Activated CD4-positive, alpha-beta T cell treated with anti-CD3 and anti-CD28 coated beads, Interleukin-2, amount 10 ng/mL, durations not matched to agents 7 days and 5 days (primary cell): ENCODE measurements at places on chromosomes 2 and 18. TPM values are rescaled to one million over a fixed set of nuclear protein-coding genes. Genes with fewer than 3 reads are reported as not detected.

CHRNA1 gene
- not detected for total RNA-seq

DNA sequence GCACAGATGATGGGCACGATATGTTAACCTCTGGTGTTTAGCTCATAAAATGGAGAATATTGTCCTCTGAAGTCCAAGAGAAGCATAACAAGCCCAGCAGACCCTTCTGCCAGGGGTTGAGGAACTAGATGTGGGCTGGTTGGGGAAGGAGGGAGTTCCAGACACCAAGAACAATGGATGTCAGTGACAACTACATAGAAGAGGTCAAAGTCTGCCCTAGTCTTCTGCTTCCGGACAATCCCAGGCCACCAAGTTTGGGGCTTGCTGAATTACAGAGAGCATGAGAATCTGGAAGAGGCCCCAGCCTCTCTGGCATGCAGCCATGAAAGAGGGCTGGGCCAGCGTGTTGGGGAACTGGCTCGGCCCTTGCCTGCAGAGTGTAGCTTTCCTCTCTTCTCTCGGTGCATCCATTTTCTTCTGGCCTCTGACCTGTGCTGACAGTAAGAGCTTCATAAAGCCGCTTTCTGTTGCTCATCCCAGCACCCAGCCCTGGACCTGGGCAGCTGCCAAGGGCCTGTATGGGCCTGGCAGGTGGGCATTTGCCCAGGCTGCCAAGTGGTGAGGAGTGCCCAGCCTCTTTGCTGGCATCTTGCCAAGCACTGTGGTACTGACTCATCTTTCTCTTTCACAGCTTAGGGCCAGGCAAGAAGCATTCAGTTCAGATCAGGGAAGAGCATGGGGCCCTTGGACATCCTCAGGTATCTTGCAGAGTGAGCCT lies 14.6 kb upstream of the LAPTM4A start:
- H3K36me3 ChIP-seq: no peaks in the 10 kb centered on the region
- no peak overlapping the region for H3K4me3 ChIP-seq
- H3K27me3 ChIP-seq: peaks cover 2% of the 10 kb centered on the region
- H3K27ac ChIP-seq: no peak overlapping the region
- no peaks in the 10 kb centered on the region for H3K4me1 ChIP-seq

POMC gene
- 5.0 TPM for total RNA-seq

LCT gene
- 0.19 TPM for total RNA-seq

CYP27A1 gene
- 0.08 TPM for total RNA-seq

CEBPZOS gene
- total RNA-seq: 37.5 TPM

HPCAL1 gene
- total RNA-seq: 61.6 TPM

- H3K4me1 ChIP-seq: peaks cover 56% of the 10 kb centered on the region
- peak; percentile 89 for DNase-seq
- no peaks in the 10 kb centered on the region for H3K27me3 ChIP-seq
- H3K36me3 ChIP-seq: peaks cover 41% of the 10 kb centered on the region
- peak within 1 kb of the TSS; percentile 84 for H3K4me3 ChIP-seq
Observed at GRCh38 chr2:69643602-69644505, at the start of gene AAK1. Gene AAK1 (minus strand): TSS chr2:69643739. CDS start chr2:69643040, 699 bp downstream.

GRCh38 chr2:190904640-190905261 lies 24.1 kb downstream of the GLS start:
- H3K27ac ChIP-seq: peak overlapping the region; percentile 1
- DNase-seq: no peak
- H3K27me3 ChIP-seq: no peaks in the 10 kb centered on the region
- peaks cover 41% of the 10 kb centered on the region for H3K36me3 ChIP-seq
- peaks cover 10% of the 10 kb centered on the region for H3K4me1 ChIP-seq
- H3K4me3 ChIP-seq: no peak overlapping the region

- H3K27ac ChIP-seq: no peak overlapping the region
- no peaks in the 10 kb centered on the region for H3K36me3 ChIP-seq
- DNase-seq: no peak
- H3K27me3 ChIP-seq: peaks cover 17% of the 10 kb centered on the region
- no peaks in the 10 kb centered on the region for H3K4me1 ChIP-seq
Observed at GRCh38 chr18:57148263-57148662, 1.4 kb downstream of the BOD1L2 start.

DNA sequence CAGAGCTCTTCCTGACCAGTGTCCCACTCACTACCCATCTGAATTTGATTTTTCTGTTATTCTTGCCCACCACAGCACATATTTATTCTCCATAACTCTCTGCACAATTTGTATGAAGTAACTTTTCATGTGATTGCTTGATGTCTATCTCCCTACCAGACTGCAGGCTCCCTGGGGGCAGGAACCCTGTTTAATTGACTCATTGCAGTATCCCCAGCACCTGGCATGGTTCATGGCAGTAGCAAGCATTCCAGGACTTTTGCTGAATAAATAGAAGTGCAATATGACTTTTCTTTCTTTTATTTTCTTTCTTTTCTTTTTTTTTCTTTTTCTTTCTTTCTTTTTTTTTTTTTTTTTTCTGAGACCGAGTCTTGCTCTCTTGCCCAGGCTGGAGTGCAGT lies 88.7 kb upstream of the XPO1 start:
- no peak overlapping the region for H3K4me3 ChIP-seq
- no peaks in the 10 kb centered on the region for H3K36me3 ChIP-seq
- no peaks in the 10 kb centered on the region for H3K4me1 ChIP-seq
- no peak overlapping the region for H3K27ac ChIP-seq
- H3K27me3 ChIP-seq: no peaks in the 10 kb centered on the region
- DNase-seq: no peak

GRCh38 chr18:23619388-23619881 lies 33.1 kb upstream of the NPC1 start:
- H3K27ac ChIP-seq: no peak overlapping the region
- peak overlapping the region; percentile 25 for H3K4me3 ChIP-seq
- no peaks in the 10 kb centered on the region for H3K36me3 ChIP-seq
- peaks cover 48% of the 10 kb centered on the region for H3K27me3 ChIP-seq
- peaks cover 6% of the 10 kb centered on the region for H3K4me1 ChIP-seq
- no peak for DNase-seq

DNA sequence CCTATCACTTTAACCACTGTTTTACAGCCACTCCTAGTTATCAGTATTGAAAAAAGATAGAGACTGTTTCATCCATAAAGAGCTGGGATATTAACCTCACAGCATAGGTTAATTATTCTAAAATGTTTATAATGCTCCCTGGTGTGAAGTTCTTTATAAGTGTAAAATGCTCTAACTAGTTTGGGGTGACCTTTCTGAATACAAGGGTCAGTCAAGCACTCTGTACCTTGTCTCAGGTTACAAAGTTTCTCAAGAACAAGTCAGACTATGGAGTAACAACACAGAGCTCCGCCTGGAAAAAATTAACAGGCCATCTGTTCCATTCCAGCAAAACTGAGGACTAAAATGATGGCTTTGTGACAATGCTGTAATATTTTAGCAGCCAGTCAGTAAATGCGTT lies 107.4 kb downstream of the NOL4 start:
- H3K36me3 ChIP-seq: no peaks in the 10 kb centered on the region
- no peak for DNase-seq
- no peaks in the 10 kb centered on the region for H3K4me1 ChIP-seq

ANO7 gene
- 0.12 TPM for total RNA-seq

DNA sequence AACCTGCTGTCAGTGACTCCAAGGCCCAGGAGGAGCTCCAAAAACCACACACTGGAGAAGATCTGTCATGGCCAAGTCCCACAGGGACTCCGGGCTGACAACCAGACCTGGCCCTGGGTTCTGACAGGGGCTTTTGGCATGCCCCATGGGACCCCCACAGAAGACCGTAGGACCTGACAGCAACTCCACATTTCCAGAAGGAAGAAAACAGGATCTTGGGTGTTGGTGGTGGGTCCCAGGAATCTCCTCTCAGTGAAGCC lies 275.9 kb upstream of the HS6ST1 start:
- no peak for DNase-seq
- H3K4me3 ChIP-seq: no peak overlapping the region
- no peaks in the 10 kb centered on the region for H3K27me3 ChIP-seq
- H3K4me1 ChIP-seq: no peaks in the 10 kb centered on the region
- no peaks in the 10 kb centered on the region for H3K36me3 ChIP-seq

DNA sequence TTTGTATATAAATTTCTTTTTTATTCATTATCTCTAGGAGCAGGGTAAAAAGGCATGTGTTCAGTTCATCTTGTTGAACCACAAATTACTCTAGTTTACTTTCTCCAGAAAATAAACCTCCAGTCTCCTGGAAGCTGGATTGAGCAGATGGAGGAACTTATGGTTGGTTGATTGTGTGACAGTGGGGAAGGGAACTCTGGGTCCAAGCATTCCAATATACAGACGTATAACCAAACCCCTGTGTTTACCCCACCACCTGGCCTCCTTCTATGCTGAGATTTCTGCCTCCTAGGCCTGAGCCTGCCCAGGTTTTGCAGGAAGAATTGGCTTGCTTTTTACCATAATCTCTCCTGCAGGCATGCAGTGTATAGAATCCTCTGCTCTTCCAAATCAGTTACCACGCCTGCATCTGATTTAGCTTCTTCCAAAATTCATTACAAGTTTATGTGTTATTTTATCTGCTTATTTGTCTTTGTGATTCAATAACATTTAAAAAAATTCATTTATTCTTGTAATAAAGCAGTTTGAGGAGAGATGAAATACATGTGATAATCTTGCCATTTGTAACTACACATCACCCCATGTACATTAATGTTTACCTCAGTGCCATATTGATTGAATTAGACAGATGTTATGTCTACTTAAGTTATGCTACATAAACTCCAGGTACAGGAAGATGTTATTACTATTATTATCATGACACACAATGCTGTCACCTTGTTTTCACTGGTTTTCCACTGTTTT lies 2.5 kb upstream of the RAB27B start:
- peaks cover 22% of the 10 kb centered on the region for H3K4me1 ChIP-seq
- peaks cover 10% of the 10 kb centered on the region for H3K27me3 ChIP-seq
- H3K4me3 ChIP-seq: no peak overlapping the region
- DNase-seq: no peak

GALNT14 gene
- not detected for total RNA-seq

MOGAT1 gene
- total RNA-seq: not detected

TNFAIP6 gene
- total RNA-seq: not detected

KCNIP3 gene
- not detected for total RNA-seq

NOSTRIN gene
- total RNA-seq: not detected

DNA sequence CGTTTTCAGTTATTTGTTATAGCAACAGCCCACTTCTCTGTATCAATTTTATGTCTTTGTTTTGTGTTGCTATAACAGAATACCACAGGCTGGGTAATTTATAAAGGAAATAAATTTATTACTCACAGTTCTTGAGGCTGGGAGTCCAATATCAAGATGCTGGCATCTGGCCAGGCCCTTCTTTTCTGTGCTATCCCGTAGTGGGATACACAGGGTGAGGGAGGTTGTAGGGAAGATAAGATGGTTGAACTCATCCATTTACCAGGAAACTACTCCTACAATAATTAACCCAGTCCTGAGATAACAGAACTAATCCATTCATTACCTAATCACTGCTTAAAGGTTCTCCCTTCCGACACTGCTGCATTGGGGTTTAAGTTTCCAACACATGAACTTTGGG lies 220.7 kb downstream of the TPGS2 start:
- no peaks in the 10 kb centered on the region for H3K36me3 ChIP-seq
- DNase-seq: no peak
- H3K27me3 ChIP-seq: peaks cover 2% of the 10 kb centered on the region
- no peak overlapping the region for H3K4me3 ChIP-seq
- no peaks in the 10 kb centered on the region for H3K4me1 ChIP-seq
- H3K27ac ChIP-seq: no peak overlapping the region

TUBA3D gene
- total RNA-seq: not detected

DNA sequence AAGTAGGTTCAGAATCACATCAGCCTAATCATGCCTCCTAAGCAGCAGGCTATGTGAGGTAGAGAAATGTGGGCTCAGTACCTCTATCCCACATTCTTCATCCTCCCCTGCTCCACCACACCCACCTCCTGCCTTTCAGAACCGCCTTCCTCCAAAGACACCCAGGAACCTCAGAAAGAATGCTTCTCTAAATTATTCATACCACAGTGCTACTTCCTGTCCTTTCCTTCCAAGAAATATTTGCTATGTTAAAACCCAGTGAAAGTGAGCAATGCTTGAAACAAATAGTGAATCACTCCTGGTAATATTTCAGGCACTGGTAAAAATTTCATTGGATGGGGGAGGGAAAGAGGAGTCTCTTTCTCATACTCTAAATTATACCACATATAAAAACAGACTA lies 24.0 kb upstream of the CREB1 start:
- peak; percentile 18 for DNase-seq
- peaks cover 3% of the 10 kb centered on the region for H3K36me3 ChIP-seq
- H3K27me3 ChIP-seq: no peaks in the 10 kb centered on the region
- peak overlapping the region; percentile 8 for H3K4me3 ChIP-seq
- H3K27ac ChIP-seq: peak overlapping the region; percentile 10
- peaks cover 59% of the 10 kb centered on the region for H3K4me1 ChIP-seq

DNA sequence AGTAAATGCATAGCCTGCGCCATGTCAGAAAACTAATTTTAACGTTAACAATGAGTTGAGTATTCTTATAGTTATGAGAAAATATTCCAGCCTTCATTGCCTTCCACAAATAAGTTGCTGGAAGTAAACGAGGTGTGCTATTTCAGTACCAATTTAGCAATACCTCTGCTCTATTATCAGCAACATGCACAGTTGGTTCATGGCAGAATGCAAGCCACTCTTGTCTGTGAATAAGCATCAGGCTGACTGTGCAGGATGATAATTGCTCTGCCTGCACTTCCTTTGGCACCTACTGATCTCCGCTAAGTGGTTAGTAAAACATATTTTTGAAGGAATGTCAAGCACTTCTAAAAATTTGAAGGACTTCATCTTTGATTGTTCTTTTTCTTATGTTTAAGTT lies 261.9 kb upstream of the SIX3 start:
- H3K4me1 ChIP-seq: no peaks in the 10 kb centered on the region
- H3K27ac ChIP-seq: no peak overlapping the region
- H3K36me3 ChIP-seq: no peaks in the 10 kb centered on the region
- no peak overlapping the region for H3K4me3 ChIP-seq

CFAP210 gene
- total RNA-seq: not detected

DNA sequence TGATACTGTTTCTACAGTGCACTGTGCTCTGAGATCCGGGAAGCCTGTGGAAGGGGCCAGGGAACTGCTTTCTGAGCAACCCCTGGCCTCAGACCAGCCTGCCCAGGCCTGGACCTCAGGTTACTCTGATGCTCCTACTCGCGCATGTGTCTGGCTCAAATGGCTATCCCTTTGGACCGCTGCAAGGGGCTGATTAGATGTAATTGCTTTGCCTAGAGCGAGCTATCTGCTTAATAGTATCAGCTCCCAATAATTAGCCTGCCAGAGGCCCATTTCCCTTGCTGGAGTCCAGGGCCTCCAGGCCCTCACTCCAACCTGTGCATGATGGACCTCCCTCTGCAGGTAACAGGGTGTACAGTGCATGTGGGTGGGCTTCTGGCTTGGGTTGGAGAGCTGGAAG lies 7.2 kb upstream of the KCNK3 start:
- H3K4me1 ChIP-seq: no peaks in the 10 kb centered on the region
- H3K36me3 ChIP-seq: no peaks in the 10 kb centered on the region
- no peak overlapping the region for H3K4me3 ChIP-seq
- H3K27ac ChIP-seq: no peak overlapping the region
- DNase-seq: no peak

ACTR2 gene
- total RNA-seq: 467 TPM

DNA sequence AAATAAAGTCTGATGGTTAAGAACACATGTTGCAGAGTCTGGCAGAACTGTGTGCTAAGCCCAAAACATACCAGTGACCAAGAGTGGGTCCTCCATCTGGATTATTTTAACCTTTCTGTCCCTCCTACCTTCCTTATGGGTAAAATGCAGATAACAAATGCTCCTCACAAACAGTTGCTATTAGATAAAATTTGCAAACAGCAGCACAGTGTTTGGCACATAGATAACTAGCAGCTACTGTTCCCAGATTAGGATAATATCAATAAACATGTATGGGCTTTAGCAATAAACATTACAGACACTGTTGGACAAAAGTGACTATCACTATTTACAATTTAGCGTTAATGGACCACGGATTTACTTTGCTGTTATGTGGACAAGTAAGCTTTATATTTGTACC lies 154.9 kb downstream of the TCF4 start:
- H3K4me3 ChIP-seq: no peak overlapping the region
- DNase-seq: no peak
- no peaks in the 10 kb centered on the region for H3K36me3 ChIP-seq
- no peak overlapping the region for H3K27ac ChIP-seq
